NCI-H1694 (cell line): ENCODE measurements at places on chromosomes 6 and 20.

DNA sequence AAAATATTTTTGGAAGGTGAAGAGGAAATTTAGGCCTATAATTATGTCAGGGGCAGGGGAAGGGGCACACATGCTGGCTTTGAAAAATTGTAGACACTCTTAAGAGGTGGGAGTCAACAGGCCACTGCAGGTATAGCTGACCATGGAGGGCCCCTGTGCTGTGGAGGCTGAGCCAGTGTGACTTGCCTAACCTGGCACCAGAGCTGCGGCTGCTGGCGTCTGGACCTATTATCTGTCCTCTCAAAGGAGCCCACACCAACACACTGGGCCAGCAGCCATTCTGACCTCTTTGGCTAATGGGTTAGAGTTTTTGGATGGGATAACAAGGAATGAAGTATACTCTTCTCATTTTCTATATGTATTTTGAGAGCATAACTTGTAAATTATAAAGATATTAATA, 4.5 kb downstream of the GID8 start:
- DNase-seq = no peak

- no peak for DNase-seq
Observed at GRCh38 chr20:23131766-23132165, 45.6 kb upstream of the CD93 start.

DNA sequence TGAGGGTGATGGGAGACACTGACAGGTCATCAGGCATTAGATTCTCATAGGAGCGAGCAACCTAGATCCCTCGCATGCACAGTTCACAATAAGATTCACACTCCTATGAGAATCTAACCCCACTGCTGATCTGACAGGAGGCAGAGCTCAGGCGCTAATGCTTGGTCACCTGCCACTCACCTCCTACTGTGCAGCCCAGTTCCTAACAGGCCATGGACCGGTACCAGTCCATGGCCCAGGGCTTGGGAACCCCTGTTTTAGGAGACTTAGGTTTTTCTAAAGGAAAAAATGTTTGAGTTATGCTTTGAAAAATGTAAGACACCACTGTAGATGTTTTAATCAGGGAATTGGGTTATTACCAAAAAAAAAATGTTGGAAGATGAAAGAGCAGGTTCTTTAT, 6.7 kb downstream of the HLA-E start:
- DNase-seq = no peak

DNA sequence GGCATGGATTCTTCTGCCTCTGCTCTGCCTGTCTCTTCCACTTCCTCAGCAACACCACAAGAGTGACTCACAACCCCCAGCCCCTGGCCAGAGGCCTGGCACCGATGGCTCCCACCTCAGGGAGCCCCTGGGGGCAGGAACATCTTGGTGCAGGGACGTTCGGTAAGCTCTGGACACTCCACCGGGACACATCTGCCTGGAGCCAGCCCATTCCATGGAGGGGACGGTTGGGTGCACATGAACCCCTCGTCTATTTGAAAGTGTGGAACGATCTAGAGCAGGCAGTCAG, 246.5 kb downstream of the ERMARD start:
- no peak for DNase-seq

DNA sequence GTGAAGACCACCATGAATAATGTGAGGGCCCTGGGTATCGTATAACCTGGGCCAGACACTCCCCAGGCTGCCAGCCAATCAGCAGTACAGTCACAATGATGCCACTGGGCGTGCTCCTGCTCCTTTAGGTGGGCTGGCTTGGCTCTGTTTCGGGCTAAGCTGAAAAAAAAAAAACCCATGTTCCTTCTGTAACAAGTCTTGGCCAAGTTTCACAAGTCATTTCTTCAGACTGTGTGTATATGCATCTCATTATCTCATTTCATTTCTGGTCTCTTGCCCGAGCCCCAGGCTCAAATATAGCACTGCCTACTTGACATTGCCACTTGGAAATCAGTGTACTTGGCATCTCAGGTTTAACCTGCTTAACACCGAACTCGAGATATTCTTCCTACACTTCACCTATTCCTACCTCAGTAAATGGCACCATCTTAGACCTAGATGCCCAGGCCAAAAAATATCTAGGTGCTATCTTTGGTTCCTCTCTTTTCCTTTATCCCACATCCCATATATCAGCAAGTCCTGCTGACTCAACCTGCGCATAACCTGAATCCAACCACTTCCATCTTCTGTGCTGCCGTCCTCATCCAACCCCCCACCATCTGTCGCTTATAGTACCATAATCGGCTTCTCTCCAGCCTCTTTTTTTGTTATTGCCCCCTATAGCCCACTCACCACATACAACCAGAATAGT, 1.8 kb downstream of the UQCC2 start:
- no peak for DNase-seq

DNA sequence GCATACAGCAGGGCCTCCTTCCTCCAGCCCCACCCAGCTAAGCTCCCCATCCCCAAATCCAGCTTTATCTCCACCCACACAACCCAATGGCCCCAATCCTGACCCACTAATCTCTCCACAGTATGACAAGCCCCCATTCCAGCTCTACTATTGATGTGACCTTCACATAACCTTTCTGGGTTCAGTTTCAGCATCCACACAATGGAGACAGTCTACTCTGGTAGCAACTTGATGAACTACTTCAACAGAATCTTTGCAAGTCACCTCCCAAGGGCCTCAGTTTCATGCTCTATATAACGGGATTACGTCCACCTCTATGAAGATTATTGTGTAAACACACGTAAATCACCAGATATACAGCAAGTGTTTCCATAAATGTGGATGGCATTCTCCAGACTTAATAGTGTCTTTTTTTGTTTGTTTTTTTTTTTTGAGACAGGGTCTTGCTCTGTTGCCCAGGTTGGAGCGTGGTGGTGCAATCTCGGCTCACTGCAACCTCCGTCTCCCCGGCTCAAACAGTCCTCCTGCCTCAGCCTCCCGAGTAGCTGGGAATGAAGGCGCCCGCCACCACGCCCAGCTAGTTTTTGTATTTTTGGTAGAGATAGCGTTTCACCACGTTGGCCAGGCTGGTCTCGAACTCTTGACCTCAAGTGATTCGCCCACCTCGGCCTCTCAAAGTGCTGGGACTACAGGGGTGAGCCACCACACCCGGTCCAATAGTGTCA, 1.4 kb downstream of the AHCY start:
- no peak for DNase-seq

GRCh38 chr6:19299129-19299528, 538.0 kb upstream of the ID4 start:
- no peak for DNase-seq

DNA sequence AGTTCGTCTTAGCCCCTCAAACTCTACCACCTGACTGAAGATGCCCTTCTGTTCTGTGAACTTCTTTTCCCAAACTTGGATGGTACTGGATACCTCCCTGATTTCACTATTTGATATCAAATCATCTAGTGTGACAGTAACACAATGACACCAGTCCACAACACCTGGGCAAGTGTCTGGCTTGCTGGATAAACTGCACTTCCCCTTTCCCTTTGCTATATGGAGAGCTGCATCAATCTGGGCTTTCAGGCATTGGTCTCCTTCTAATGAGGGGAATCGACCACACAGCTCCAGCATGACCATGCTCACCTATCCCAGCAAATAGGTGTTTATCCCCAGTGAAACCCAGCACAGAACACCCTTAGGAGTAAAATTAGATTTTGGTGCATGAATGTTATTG, 3.1 kb downstream of the F13A1 start:
- no peak for DNase-seq

GRCh38 chr20:35146299-35146919, 727 bp downstream of the EDEM2 start:
- no peak for DNase-seq

DNA sequence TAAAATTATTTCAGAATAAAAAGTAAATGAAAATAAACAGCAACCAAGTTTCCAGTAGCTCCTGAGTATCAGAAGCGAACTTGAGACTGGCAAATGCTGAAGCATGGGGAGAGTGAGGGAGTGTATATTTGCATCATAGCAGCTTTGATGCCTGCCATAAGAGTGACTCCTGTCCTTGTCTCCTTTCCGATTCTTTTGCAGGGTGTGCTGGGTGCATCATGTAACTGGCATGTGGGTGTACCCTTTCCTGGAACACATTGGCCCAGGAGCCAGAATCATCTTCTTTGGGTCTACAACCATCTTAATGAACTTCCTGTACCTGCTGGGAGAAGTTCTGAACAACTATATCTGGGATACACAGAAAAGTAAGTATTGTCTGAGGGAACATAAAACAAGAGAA, 117.4 kb downstream of the ADAT2 start:
- DNase-seq = no peak

- DNase-seq = no peak
Observed at GRCh38 chr6:32842690-32843089, 1.2 kb downstream of the PSMB8 start.

DNA sequence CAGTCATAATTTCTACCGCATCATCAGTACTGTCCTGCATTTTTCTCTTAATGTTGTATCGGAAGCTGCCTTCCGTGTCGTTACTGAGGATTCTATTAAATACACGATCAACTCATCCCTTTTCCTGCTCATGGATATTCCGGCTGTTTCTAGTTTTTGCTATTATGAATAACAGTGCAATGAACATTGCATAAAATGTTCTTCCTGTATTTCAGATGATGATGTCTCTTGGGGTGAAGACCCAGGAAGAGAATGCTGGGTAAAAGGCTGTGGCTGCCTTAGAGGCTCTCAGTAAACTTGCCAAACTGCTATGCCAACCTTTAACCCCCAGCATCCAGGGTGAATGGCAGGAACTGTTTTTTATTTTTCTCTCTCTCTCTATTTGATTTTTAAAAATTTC, 24.1 kb upstream of the EPB41L1 start:
- DNase-seq = no peak

DNA sequence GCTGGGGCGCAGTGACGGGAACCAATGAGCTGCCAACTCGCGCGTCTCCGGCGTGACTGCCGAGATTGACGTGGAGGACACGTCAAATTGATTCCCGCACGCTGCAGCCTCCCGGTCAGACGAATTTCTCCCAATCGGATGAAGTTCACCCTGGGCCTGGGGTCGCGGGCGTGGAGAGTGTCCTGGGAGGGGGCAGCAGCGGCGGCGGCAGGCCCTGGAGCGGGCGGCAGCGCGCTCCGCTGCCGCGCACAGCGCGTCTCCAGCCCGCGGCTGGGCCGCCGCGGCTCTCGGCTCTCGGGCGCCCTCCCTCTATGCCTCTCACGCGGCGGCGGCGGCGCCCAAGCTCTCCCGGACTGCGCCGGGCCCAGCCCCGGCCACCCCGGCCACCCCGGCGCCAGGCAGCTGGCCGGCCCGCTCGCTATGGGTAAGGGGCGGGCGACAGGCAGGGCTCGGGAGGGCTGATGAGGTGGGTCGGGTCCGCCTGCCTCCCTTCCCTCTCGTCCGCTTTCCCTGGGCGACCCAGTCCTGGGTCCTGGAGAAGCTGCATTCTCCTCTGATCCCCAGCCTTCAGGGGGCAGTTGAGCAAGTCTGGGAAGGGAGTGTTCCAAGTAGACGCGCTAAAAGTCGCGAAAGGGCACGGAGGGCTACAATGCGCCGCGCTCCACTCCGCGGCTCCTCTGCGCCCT, at the start of gene PAX1:
TSS of gene PAX1 (plus strand) at position 90 of the 686 bp plus-strand sequence. CDS start at position 139, 49 bp downstream.
- DNase-seq = no peak

GRCh38 chr20:19511931-19512330, 246.1 kb upstream of the RIN2 start:
- DNase-seq = no peak
